ENCODE measurements at places on chromosomes 2 and 18.

DNA sequence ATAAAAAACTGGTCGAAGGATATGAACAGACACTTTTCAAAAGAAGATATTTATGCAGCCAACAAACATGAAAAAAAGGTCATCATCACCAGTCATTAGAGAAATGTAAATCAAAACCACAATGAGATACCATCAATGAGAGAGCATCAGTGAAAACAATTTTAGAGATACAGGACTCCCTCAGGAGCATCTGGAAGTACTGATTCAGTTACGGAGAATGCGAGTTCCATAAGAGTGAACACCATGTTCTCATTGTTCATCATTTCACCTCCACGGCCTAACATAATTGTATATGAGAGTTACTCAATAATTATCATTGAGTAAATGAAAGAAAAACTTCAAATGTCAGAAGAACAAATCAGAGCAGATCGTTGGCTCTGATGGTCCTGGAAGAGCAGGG, 140.9 kb upstream of the TANK start:
- DNase-seq = no peak

GRCh38 chr2:37992601-37993000, 67.5 kb downstream of the RMDN2 start:
- no peak for DNase-seq

DNA sequence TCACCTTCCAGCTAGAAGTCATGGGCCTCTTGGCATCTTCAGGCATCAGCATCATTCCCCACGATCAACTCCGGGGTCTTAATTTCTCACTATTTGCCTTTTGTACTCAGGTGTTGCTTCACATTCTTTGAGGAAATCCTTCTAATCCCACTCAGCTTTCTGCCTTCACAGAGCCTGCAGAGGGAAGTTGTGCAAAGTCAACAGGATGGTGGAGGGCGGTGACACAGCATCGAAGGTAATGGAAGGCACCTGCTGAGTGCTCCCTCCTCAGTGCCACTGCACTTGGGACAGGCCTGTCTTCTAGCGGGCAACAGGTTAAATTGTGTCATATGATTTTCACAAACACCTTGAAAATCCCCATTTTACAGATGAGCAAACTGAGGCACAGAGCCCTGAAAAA, 164.0 kb downstream of the EN1 start:
- no peak for DNase-seq

DNA sequence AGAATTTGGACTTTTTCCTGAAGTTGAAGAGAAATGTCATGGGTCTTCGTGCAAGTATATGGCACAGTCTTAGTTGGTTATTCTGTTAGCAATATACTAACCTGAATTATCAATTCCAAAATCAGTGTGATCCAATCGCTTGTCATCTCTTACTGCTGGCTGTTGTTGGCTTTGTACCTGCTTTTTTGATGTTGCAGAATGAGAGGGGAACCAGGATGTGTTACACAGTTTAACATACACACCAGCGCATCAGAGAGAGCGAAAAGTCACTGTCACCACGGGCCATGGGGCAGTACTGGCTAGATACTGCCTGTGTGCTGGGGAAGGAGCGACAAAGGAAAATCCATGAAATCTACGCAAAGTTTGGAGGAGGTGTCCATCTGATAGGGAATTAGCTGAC, 59.3 kb upstream of the SPP2 start:
- no peak for DNase-seq

- no peak for DNase-seq
Measured at GRCh38 chr2:200447139-200447855, 62.6 kb downstream of the KCTD18 start.

DNA sequence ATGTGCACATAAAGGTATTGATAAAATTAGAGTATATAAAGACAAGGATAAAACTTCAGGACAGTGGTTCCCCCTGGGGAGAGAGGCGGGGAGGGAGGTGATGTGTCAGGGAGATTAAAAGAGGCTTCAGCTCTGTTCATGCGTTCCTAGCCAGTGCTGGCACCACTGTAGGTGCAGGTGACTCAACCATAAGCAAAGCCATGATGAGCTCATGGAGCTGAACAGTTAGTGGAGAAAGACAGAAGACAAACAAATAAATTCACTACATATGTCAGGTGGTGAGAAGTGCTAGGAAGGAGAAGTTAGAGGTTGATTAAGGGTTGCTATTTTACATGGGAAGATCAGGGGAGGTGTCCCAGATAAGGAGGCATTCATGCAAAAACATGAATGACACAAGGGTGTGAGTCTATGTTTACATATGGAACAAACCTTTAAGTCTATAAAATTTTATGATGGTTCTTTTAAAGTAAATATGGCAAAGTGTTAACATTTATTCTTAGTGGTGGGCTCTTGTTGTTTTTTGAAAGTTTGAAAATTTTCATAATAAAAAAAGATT, 136.0 kb downstream of the ANKRD44 start:
- DNase-seq = no peak

DNA sequence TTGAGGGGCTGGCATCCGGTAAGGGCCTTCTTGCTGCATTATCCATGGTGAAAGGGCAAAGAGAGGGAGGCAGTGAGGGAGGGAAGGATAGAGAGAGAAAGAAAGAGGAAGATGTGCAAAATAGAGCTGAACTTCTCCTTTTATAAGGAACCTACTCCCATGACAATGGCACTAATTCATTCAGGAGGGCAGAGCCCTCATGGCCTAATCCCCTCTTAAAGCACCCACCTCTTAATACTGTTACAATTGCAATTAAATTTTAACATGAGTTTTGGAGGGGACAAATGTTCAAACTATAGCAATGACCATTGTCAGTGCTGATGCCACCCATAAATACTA, 60.2 kb downstream of the CXCR4 start:
- peak; percentile 75 for DNase-seq

DNA sequence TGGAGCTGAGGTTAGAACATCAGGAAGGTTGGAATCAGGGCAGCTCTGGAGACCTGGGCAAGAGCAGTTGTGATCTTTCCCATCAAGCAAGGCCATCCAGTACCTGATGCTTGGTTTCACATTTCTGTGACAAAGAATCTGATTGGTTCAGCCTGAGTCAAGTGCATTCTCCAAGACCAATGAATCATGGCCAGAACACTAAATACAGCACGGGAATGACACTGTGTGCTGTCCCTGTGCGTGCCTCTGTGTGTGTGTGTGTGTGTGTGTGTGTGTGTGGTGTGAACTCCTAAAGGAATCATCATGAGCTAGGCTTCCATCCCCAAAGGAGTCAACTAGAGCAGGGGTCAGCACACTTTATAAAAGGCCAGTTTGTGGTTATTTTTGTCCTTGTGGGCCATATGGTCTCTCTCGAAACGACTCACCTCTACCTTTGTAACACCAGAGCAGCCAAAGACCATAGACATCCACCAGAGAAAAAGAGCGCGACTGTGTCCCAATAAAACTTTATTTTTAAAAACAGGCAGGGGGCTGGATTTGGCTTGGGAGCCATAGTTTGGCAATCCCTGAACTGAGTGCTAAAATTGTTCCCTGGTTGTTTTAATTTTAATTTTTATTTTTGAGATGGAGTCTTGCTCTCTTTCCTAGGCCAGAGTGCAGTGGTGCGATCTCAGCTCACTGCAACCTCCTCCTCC, 99.7 kb downstream of the INHBB start:
- no peak for DNase-seq

DNA sequence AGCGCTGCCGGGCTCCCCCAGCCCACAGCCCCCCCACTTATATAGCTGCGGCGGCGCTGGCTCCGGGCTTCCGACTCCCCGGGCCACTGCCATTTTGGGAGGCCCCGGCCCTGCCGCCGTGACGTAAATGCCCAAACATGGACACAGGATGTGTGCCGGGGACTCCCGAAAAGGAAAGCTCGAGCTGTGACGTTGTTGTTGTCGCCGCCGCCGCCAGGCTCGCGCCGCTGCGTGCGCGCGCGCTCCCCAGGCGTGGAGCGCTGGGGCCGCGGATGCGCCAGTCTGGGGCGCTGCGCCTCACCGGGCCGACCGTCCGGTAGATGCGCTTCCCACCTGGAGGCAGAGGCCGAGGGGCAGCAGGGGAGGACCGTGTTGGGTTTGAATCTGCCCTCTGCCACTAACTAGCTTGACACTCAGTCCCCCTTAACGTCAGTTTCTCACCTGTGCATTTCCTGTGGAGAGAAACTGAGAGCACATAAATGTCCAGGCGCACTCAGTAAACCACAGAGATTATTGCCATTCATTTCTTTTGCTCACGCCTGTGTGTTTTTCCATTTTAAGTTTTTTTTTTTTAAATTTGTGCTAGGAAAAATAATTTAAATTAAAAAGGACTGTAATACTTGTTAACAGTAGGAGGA, at the start of gene EGR4:
EGR4 (minus strand) TSS at position 15 of the 638 bp plus-strand sequence. CDS start 231 bp downstream, outside the sequence.
- peak; percentile 26 for DNase-seq

- no peak for DNase-seq
Measured at GRCh38 chr2:14330884-14331283, 301.6 kb upstream of the LRATD1 start.

DNA sequence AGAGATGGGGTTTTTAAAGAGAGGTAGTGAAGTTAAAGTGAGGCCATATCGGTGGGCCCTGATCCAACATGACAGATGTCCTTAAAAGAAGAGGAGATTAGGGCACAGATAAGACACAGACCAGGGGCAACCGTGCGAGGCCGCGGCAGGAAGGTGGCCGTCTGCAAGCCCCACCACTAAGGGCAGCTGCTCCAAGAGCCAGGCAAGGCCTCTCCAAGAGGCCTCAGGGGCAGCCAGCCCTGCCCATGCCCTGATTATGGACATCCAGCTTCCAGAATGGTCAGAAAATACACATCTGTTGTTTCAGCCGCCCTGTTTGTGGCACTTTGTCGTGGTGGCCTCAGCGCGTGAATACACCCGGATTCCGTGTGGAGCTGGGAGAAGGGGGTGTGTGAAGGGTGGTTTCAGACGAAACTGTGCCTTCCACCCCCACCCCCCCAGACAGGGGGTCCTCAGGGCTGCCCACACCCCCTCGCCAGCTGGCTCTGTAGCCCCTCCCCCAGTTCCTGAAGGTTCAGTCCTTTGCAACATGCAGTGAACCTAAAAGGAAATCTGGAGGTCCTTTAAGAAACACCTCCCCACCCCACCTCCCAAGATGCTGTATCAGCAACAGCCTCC, 74.1 kb upstream of the SMAD7 start:
- no peak for DNase-seq

- DNase-seq = no peak
Measured at GRCh38 chr2:157825885-157826284, 50.2 kb downstream of the ACVR1 start.

DNA sequence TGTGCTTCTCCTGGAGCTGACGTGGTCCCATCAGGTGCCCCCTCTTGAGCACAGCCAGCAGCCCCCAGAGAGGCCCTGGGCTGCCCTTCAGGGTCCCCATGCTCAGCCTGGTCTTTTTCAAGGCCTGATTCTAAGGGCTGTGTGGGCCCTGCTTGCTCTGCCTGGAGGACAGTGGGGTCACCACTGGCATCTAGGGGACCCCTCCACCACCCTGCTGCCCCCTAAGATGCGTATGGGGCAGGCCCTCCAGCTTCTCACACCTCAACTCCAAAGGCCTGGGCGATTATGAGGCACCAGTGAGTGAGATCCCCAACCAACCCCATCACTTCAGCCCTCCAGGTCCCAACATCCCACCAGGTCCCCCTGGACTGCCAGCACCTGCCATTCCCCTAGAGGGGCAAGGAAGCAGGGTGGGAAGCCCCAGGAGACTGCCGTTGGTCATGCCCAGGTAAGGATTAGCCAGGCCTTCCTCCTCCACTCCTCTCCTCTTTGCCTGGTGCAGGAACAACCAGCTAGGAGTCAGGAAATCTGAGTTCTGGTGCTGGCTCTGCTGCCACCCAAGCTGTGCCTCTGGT, 114.4 kb downstream of the SMAD7 start:
- no peak for DNase-seq

DNA sequence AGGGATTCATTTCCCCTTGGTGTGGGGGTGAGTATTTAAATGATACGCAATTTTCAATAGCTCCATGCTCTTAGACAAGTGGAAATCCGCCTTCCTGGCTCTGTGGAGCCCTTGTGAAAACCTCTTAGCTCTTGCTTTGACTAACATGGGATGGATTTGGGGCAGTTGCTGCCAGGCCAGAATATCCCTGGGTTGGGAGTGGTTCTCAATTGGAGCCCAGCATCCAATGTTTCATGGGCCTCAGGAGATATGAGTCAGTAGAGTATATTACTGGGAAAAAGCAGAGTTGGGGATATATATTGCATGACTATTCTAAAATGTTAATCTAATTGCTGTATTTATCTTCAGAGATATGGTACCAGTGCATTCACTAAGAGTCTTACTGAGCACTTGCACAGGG, 104.4 kb upstream of the IL1R2 start:
- no peak for DNase-seq

GRCh38 chr2:57080035-57080434, 896.2 kb downstream of the CCDC85A start:
- DNase-seq = no peak

- peak; percentile 90 for DNase-seq
Measured at GRCh38 chr2:101463911-101464641, 10.8 kb downstream of the RFX8 start.

Measured in NB4 (cell line).